ENCODE measurements at places on chromosomes 7 and 10. TPM values are rescaled to one million over a fixed set of nuclear protein-coding genes. Genes with fewer than 3 reads are reported as not detected.

The SEC61A2 gene
- total RNA-seq: 10.6 TPM

The PRKCQ gene
- 0.92 TPM for total RNA-seq

The CCDC7 gene
- total RNA-seq: 16.4 TPM

DNA sequence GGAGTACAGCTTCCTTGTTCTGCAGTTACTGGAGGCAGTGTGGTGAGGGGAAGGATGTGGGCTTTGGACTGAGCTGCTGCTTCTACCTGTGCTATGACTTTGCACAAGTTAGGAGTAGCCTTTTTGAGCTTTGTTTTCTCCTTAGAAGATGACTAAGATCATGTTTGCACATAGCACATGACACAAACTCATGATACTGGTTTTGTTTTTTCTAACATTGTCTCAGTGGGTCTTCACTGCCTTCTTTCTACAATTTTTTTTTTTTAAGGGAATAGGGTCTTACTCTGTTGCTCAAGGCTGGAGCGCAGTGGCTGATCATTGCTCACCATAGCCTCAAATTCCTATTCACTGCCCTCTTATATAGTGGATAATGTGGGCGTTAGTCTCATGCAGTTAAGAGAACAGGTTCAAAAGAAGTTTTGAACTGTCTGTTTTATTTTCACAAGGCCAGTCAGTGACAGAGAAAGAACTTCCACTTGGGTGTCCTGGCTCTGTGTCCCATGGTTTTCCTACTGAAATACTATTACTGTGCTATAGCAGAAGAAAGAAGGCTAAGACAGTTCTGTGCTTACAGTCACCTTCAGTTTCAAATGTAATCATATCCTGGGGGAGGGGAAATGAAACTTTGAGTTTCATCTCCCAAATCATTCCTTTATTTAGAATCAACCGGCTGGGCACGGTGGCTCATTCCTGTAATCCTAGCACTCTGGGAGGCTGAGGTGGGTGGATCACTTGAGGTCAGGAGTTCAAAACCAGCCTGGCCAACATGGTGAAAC, 72.0 kb downstream of the KAT6B start:
- no peak overlapping the region for H3K4me3 ChIP-seq
- no peak for DNase-seq
- H3K27me3 ChIP-seq: no peaks in the 10 kb centered on the region
- peaks cover 55% of the 10 kb centered on the region for H3K4me1 ChIP-seq
- no peaks in the 10 kb centered on the region for H3K36me3 ChIP-seq

GRCh38 chr7:21747806-21748205, 197.9 kb downstream of the CDCA7L start:
- no peaks in the 10 kb centered on the region for H3K36me3 ChIP-seq
- no peak for DNase-seq
- no peaks in the 10 kb centered on the region for H3K27me3 ChIP-seq

DNA sequence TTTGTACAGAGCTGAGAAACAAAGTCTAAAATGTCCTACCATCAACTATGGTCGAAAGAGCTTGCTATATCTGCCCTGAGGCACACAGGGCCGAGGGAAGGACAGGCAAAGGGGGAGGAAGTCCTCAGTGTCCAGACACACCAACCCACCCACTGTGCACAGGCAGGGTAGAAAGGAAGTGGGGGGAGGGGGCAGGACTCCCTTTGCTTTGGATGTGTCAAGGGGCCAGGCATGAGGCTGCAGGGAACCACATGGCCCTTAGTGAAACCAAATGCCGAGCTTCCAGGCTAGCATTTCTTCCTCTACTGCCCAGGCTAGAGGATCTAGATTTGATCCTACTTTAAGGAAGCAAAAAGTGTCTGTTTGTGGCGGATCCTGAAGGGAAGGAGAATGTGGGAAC, 28.6 kb downstream of the KCNH2 start:
- H3K4me3 ChIP-seq: no peak overlapping the region
- DNase-seq: no peak
- peak overlapping the region; percentile 1 for H3K27ac ChIP-seq

GRCh38 chr7:150311711-150312110, 11.4 kb upstream of the LRRC61 start:
- H3K4me3 ChIP-seq: no peak overlapping the region
- no peaks in the 10 kb centered on the region for H3K36me3 ChIP-seq
- H3K4me1 ChIP-seq: no peaks in the 10 kb centered on the region
- no peak overlapping the region for H3K27ac ChIP-seq
- DNase-seq: no peak

DNA sequence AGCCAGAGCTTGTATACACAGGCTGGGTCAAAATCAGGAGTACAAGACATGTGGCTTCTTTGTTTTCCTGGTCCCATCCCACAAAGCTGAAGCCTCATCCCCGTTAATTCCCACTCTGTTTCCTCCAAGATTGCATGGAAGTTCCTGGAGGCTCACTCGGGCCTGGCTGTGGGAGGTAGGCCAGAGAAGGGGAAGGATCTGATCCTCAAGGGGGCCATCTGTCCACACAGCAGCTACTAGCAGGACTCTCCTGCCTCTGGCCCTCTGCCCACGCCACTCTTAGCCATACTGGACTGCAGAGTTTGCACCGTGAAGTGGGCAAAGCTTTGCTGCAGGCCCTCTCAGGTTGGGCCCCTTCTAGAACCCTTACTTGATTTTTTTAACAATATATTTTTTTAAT, 160.6 kb downstream of the FGFR2 start:
- H3K4me1 ChIP-seq: no peaks in the 10 kb centered on the region
- no peak overlapping the region for H3K4me3 ChIP-seq
- no peak overlapping the region for H3K27ac ChIP-seq
- H3K27me3 ChIP-seq: no peaks in the 10 kb centered on the region
- H3K36me3 ChIP-seq: no peaks in the 10 kb centered on the region

DNA sequence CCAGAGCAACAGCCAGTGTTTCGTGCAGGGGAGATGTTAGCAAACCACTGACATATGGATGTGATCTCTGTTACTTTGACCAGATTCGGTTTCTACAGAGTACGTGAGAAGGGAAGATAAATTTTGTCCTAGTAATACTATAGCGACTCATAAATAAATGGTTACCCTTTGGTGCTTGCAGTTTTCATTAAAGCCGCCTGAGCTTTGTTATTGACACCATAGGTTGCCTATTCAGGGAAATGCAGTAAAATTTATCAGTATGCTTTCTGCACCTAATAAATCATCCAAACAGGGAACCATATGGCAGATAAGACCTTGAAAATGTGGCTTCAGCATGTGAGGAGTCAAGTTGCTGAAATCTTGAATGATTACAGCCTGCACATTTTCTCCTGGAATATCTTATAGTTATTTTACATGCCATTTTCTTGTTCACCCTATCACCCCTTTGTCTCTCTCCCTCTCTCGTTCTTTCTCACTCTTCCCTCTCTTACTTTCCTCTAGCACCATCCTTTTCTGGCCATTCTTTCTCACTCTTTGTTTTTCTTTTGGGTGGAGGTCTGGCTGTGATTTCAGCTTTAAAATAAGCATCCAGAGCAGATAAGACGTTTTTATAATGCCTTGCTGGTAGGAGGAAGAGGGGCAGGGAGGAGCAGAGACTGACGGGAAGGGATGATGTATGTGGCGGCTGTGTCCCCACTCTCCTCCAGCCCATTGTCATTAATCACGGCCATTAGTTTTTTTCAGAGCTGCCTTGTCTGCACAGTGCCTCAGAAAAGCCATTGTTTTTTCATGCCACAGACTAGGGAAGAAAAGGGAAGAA, 182.5 kb downstream of the LRMDA start:
- no peaks in the 10 kb centered on the region for H3K36me3 ChIP-seq
- peaks cover 11% of the 10 kb centered on the region for H3K4me1 ChIP-seq
- H3K27me3 ChIP-seq: no peaks in the 10 kb centered on the region
- no peak overlapping the region for H3K27ac ChIP-seq
- no peak for DNase-seq

GRCh38 chr7:100132126-100132525, 5.4 kb downstream of the MBLAC1 start:
- no peak overlapping the region for H3K4me3 ChIP-seq
- no peaks in the 10 kb centered on the region for H3K27me3 ChIP-seq
- no peaks in the 10 kb centered on the region for H3K36me3 ChIP-seq
